ENCODE measurements at places on chromosomes 2 and 18.

DNA sequence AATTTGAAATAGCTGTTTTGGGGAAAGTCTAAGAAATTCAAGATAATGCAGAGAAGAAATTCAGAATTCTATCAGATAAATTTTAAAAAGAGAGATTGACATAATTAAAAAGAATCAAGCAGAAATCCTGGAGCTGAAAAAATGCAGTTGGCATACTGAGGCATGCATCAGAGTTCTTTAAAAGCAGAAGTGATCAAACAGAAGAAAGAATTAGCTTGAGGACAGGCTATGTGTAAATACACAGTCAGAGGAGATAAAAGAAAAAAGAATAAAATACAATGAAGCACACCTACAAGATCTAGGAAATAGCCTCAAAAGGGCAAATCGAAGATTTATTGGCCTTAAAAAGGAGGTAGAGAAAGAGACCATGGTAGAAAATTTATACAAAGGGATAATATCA lies 57.1 kb downstream of the CYTIP start:
- no peak for DNase-seq

DNA sequence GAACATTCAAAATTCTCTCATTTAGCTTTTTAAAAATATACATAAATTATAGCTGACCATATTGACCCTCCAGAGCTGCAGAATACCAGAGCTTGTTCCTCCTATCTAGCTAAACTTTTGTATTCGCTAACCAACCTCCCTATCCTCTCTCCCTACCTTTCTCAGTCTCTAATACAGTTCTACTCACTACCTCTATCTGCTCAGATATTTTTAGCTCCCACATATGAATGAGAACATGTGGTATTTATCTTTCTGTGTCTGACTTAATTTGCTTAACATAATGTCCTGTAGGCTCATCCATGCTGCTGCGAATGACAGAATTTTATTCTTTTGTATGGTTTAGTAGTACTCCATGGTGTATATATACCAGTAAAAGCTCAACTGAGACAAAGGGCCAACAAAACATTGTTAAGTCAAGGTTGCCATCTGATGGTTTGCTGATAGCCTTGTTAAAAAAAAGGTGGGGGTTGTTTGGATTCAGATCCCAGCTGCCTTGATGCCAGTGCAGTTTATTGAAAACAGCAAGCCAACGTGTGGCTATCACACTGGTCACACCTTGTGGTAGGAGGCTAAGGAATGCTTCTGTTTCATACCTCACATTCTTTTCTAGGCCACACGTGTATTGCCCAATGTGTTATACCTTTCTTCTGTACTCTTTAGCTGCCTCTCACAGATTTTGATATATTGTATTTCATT lies 101.5 kb downstream of the VWA3B start:
- DNase-seq: no peak

GRCh38 chr18:23596183-23596582 lies 9.9 kb upstream of the NPC1 start:
- no peak for DNase-seq

- no peak for DNase-seq
Measured at GRCh38 chr2:6109831-6110230, 417.6 kb downstream of the SOX11 start.

DNA sequence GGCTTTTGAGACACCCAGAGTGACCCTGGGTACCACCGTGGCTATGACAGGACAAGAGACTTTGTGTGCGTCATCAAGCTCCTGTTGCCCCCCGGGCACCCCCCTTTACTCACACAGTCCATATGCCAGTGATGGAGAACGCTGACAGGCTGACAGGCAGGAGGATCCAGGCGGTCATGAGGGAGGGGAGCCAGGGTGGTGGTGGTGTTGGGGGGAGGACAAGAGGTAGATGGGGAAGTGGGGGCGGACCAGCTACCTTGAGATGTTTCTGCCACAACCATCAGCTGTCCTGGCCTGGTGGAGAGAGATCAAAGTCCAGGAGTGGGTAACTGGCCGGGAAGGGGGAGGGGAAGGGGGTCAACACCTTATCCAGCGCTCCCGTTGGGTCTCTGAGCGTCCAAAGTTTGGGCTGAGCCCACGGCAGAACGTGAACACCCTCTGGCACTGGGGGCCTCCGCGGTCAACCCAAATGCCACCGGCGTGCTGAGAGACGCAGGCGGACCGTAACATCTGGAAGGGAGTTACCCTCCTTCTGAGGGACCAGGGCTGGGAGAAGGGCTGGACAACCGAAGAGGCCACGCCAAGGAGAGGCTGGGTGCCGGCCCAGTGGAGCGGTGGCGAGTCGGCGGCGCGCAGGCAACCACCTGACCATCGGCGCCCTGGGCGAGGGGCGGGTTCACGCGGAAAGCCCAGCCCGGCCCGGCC lies 575 bp downstream of the TMEM150A start:
- no peak for DNase-seq
